ENCODE measurements at places on chromosomes 1 and 21. TPM values are rescaled to one million over a fixed set of nuclear protein-coding genes. Genes with fewer than 3 reads are reported as not detected.

GRCh38 chr1:233182587-233182986, 112.9 kb downstream of the PCNX2 start:
- DNase-seq, result no peak

DNA sequence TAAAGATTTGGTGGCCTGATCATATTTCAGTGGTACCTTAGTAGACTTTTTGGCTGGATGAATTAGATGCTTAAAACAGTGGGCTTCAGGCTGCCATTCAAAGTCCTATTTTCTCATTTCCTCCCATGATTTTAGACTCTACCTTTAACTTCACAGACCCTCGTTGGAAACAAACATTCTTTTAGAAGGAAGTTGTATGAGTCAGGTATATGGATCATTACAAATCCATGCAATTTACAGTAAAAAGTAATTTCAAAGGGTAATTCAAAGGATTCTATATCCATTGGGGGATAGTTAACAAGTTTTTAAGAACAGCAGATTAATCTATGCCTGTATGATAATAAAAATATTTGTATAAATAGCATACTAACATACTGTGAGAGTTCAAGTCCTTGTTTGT, 216.9 kb upstream of the RRP15 start:
- no peak for DNase-seq

- peak; percentile 32 for DNase-seq
Observed at GRCh38 chr1:214349781-214350180, 68.8 kb downstream of the SMYD2 start.

DNA sequence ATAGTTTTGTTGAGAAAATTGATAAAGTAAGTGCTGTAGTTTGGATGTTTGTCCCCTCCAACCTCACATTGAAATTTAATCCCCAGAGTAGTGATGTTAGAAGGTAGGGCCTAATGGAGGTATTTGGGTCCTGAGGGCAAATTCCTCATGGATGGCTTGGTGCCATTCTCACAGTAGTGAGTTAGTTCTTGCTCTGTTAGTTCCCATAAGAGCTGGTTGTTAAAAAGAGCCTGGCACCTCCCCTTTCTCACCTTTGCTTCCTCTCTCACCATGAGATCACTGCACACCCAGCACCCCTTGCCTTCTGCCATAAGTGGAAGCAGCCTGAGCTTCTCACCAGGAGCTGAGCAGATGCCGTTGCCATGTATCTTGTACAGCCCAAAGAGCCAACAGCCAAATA, 354.8 kb upstream of the NFIA start:
- DNase-seq, result no peak

DNA sequence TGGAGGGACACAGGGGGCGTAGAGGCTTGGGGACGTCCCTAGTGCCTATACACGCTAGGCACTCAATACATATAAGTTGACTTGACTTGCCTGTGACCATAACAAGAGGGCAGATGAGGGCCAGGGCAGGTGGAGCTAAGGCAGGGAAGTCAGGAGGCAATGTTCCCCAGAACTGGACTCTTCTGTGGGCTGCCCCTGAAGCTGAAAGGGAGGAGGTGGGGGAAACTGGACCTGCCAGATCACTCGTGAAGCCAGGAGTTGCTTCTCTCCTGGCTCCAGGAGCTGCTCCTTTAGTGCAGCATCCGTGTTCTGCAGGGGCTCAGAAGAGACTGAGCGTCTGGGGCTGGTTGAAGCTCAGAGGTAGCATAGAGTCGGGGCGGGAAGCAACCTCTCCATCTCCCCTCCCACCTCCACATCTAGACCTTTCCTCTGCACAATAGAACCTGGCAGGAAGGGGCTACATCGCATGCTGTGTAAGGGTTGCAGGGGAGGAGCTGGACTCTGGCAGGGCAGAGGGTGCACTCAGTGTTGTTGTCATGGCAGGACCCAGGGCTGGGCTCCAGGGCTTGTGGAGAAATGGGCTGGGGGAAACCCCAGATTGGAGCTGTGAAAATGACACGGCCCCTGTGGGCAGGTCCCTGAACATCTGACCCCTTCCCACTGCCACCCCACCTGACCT, 2.9 kb upstream of the SEMA4A start:
- no peak for DNase-seq

- no peak for DNase-seq
Observed at GRCh38 chr1:159100589-159100988, 24.0 kb upstream of the AIM2 start.

DNA sequence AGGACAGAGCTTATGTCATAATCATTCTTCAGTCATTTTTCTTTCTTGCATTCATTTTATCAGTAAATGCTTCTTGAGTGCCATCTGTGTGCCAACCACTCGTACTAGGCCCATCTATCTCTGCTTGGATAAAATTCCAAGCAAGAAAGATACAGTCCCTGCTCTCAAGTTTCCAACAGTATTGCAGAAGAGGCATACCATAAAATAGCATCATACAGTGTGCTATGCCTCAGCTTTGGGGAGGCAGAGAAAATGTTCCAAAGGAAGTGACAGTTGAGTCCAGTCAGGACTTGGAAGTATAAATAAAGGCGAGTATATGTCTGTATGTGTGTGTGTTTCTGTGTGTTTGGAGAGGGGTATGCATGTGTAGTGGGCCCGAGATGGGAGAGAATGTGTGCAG, 113.4 kb upstream of the HOOK1 start:
- DNase-seq, result peak; percentile 36

DNA sequence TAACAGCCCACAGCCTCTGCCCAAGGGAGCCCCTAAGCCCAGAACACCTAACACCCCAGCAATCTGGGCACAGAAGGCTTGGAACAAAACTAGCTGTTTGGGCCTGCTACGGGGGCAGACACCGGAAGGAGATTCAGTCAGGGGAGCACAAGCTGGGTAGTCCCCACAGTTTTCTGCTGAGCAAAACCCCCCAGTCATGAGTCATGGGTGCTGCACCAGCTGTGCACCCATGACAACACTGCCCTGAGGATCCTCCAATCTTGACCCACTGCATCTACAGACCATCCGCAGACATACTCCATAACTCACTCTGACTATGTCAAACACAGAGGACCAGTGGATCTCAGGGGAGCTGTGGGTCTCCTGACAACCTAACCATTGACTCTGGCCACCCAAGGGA, 105.1 kb downstream of the LRIG2 start:
- no peak for DNase-seq

DNA sequence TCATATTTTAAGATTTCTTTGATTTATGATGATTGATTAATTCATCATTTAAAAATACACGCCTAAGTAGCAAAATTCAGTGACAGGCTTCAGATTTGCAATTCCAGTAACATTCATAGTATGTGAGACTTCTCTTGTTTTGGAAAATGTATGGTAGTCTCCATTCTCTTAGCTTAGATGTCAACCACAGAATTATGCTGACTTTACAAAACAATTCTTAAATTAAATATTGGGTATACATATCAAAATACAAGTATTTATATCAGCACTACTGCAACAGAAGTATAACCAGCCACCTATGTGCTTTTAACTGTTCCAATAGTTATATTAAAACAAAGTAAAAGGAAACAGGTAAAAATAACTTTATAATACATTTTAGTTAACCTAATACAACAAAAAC, 1328.6 kb upstream of the ADGRL2 start:
- DNase-seq, result no peak

DNA sequence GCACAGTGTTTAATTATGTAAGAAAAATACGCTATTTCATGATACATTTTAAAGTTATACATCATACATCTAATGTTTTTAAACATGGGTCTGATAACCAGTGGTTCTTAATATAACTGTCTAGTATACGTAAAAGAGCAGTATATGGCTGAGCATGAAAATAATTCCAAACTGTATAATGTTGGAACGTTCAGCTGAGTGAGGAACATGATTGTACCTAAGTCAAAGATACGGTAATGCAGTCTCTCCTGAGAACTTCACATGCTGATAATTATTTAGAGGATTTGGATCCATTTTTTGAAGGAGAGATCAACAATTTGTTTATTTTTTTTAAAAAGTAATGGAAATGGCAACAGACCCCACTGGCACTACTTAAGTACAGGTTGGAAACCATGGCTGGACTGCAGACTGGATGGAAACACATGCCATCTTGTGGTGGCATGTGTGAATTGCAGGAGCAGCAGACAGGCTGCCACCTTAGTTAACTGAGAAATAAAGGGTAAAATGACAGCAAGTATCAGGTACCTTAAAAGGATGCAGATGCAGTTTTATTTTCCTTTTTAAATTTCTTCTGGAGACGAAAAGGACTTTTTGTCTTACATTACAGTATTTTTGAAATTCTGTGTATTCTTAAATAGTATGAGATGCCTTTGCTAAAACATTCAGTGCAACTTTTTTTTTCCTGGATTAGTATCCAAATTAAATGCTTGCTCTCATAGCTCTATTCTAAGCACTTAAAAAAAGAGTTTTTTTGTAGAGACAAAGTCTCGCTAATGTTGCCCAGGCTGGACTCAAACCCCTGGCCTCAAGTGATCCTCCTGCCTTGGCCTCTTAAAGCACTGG, 73.8 kb downstream of the MTR start:
- peak; percentile 70 for DNase-seq

- no peak for DNase-seq
Observed at GRCh38 chr1:25831569-25832196, 11.9 kb downstream of the MTFR1L start.

The CFHR5 gene
- 0.39 TPM for total RNA-seq

The HMCN1 gene
- 28.5 TPM for total RNA-seq

- DNase-seq, result no peak
Observed at GRCh38 chr21:45857761-45858160, 123.8 kb upstream of the COL6A1 start.

- DNase-seq, result peak; percentile 61
Observed at GRCh38 chr1:81760477-81761097, 40.1 kb upstream of the ADGRL2 start.

The DUSP12 gene
- 40.0 TPM for total RNA-seq

The SLFNL1 gene
- 3.0 TPM for total RNA-seq

- DNase-seq, result no peak
Observed at GRCh38 chr1:93707956-93708355, 26.3 kb upstream of the BCAR3 start.

The OR2T11 gene
- total RNA-seq, result not detected

The AXDND1 gene
- total RNA-seq, result 0.54 TPM

GRCh38 chr1:107748531-107748930, 216.4 kb downstream of the VAV3 start:
- peak; percentile 12 for DNase-seq

DNA sequence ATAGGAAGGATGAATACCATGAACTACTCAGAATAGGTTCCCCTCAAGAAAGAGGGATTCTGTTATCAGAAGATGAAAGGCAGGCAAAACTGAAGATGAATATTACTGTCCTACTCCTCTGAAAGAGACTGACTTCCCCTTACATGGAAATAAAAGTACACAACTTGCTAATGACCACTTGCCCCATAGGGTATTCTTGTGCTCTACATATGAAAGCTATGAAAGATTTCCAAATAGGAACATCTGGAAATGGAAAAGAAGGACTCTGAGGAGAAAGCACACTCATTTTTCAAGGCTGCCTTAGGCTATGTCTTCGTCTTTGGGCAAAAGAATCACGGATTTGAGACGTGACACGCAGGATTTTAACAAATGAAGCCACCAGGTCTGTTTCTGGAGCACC, 170.1 kb upstream of the DAB1 start:
- DNase-seq, result no peak

GRCh38 chr1:55203064-55203463, 12.1 kb downstream of the USP24 start:
- DNase-seq, result no peak

DNA sequence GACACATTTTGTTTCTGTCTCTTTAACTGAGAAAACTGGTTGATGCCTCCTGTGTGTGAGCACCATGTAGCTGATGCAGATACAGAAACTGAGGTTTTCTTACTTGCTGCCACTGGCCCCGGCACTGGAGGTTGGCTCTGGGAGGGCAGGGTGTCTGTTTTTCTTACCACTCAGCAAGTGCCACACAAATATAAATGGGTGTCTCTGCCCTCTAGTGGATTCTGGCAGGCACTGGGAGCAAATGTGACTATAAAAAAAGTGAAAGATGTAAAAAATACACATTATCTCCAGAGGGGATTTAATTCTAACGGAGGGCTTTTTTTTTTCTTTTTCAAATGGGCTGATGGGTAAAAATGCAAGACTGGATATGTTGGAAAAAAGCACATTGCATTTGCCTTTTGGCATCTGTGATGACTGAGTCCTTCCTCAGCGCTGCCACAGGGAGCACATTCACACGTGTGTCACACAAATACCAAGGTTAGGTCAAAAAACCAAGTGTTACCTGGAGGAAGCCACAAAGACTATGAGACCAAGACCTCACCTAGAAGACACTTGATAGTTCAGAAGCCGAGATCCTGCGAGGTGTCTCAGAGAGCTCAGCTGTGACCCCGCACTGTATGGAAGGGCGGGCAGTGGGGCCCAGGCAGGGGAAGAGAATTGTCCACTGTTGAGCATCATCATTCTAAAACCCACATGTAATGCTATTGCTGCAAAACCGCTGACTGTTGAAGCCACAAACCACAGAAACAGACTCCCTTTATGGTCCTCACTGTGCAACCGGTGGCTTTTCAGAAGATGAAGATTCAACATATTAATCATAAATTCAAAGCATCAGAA, 18.9 kb downstream of the PGBD2 start:
- DNase-seq, result peak; percentile 62

- no peak for DNase-seq
Observed at GRCh38 chr21:43354666-43355065, 72.3 kb downstream of the SIK1 start.

DNA sequence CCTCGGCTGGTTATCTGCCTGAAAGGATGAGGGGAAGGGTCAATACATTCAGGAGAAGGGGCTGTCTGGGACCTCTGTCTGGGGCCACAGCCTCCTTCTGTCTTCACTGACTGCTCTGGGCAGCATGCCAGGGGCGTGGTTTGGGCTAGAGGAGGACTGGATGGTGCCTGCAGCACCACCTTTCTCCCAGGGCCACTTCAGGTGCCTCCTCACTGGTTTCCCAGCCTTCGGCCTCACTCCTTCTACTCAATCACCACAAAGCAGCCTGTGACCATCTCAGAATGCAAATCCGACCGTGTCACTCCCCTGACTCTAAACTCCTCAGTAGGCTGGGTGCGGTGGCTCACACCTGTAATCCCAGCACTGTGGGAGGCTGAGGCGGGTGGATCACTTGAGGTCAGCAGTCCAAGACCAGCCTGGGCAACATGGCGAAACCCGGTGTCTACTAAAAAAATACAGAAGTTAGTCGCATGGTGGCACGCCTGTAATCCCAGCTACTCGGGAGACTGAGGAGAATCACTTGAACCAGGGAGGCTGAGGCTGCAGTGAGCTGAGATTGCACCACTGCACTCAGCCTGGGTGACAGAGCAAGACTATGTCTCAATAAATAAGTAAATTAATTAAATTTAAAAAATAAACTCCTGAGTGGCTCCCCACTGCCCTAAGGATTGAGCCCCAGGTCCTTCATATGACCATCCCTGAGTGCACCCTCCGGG, 50.1 kb upstream of the ECE1 start:
- DNase-seq, result no peak

Measured in cardiac muscle cell (in vitro differentiated cells and primary cell).